ENCODE measurements at places on chromosomes 2 and 18. TPM values are rescaled to one million over a fixed set of nuclear protein-coding genes. Genes with fewer than 3 reads are reported as not detected.

The CDH2 gene
- 104 TPM for total RNA-seq

The EFR3B gene
- total RNA-seq = 0.02 TPM

The IL1RN gene
- not detected for total RNA-seq

GRCh38 chr2:10947446-10948187, 35.9 kb downstream of the KCNF1 start:
- DNase-seq = no peak

DNA sequence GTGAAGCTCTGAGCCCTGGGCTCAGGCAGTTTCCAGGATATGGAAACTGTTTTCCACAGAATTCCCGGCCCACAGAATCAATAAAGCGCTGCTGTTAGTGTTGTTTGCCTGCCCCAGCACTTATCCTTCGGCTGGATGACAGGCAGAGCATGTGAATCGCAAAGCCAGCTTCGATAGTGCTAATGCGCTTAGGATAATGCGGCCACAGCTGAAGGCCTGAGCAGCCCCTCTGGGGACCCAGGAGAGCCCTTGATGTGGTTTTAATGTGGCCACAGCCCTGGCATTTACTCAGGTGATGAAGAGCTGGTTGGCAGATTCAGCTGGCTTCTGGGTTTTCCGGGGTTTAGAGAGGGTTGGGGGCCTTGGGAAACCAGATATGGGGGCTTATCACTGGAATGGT, 23.7 kb downstream of the PCARE start:
- DNase-seq = no peak

The CTNNA2 gene
- not detected for total RNA-seq

DNA sequence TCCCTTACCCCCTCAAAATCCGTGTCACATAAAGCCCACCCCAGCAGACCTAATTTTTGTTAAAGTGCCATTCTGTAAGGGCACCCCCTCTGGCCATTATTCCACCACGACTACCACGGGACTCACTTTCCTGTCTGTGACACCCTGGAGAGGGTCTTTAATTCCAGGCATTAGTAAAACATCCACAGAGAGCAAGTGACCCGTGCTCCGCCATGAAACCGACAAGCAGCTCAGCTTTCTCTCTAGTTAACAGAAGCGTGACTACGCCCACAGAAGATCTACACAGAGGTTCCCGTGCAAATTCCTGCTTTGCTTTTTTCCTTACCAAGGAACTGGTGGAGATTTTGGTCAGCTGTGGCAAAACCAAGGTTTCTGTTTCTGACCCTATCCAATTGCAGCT, 4.4 kb downstream of the SIGLEC15 start:
- DNase-seq = no peak

GRCh38 chr2:168255103-168255502, 7.7 kb upstream of the STK39 start:
- DNase-seq = no peak
